Activated CD8-positive, alpha-beta memory T cell treated with anti-CD3 and anti-CD28 coated beads for 48 hours (primary cell): ENCODE measurements at places on chromosomes 4 and X.

- DNase-seq = no peak
Observed at GRCh38 chrX:149950681-149951080, 12.4 kb upstream of the EOLA2 start.

DNA sequence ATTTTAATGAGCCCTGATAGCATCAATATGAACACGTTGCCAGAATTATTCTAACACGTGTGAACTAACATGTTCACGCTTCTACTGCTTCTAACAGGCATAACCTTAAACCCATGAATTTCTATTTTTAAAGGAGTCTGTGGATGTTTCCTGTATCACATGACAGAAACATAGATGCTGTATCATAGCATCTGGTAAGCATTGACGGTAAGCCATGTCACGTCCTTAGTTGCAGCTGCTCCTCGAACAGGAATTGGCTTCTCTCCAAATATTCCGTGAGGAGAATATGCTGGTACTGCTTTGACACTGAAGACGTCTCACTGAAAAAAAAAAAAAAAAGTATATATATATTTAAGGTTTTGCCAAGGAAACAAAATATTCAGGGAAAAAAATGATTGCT, 105.1 kb upstream of the MXRA5 start:
- no peak for DNase-seq

DNA sequence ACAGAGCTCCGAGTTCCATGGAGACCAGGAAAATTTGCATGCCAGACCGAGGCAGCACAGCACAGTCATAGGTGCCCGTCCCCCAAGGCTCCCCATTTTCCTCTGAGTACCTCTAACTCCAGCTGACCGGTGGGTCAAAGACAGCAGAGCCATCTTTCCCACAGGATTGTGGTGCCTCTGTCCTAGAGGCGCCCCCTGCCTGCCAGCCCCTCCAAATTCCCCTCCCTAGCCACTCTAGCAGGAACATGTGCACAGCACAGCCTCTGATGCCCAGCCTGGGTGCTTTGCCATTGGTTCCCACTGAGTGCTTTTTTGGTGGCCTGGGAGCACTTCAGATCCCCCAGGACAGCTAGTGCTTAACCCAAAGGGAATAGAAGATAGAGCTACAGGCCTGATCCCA, 368.5 kb upstream of the PABPC5 start:
- no peak for DNase-seq

DNA sequence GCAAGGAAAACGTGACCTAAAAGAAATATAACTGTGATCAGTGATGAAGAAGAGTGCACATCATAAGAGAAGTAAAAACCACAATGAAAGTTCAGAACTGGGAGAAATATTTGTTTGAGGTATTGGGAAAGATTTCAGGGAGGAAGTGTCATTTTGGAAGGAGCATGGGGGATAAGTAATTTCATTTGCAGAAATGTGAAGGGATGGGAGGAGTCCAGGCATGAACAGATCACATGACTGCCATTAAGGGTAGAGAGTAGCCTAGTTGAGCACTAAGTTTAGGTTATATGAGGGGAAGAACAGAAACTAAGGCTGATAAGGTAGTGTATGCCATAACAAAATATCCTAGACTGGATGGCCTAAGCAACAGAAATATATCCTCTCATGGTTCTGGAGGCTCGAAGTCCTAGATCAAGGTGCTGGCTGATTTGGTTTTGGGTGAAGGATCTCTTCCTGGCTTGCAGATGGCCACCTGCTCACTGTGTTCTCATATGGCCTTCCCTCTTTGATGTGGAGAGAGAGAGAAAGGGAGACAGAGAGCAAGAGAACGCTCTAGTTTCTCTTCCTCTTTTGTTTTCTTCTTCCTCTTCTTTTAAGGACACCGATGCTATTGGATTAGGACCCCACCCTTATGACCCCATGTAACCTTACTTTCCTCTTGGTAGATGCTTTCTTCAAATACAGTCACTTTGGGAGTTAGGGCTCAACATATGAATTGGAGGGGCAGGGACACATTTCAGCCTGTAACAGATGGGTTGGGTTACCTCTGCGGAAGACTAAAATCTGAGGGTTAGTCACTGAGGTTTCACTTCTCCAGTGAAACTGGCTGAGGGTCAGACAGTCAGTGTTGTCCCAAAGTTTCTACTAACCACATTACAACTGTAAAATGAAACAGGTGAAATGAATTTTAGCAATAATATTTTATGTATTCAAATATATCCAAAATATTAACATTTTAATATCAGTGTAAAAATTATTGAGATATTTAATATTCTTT, 77.9 kb downstream of the EGF start:
- DNase-seq = no peak

DNA sequence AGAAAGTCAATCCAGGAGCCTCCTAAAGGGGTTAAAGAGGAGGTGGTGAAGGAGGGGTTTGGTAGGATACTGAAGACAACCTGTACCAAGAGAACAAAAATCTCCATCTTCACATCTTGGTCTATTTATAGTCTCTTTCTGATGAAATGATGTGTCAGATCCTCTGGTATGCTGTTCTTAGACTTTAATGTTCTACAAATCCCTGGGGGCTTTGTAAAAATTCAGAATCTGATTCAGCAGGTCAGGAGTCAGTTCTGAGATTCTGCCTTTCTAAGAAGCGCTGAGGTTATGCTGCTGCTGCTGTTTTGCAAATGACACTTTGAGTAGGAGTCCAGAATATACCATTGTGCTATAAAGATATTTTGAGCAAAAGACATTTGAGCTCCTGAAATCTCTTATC, 172.9 kb upstream of the GLRA2 start:
- DNase-seq = no peak

- DNase-seq = no peak
Observed at GRCh38 chr4:149045731-149046130, 603.5 kb upstream of the NR3C2 start.

DNA sequence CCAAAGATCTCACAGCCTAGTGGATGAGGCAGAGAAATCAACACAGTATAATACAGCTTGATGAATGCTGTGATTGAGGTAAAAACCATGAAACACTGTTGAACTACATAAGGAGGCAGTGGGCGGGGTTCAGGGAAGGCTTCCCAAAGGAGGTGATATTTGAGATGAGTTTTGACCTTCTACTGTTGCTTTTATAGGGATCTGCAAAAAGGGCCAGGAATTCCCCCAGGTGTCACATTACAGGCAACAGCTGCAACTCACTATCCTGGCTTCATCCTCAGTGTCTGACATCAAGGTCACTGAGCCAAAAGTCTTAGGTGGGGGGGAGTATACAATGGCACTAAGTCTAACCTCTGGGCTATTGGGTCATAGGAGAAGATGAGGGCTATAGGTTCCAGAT, 185.7 kb upstream of the NRK start:
- no peak for DNase-seq

GRCh38 chr4:68361146-68361589, 11.3 kb upstream of the YTHDC1 start:
- no peak for DNase-seq

DNA sequence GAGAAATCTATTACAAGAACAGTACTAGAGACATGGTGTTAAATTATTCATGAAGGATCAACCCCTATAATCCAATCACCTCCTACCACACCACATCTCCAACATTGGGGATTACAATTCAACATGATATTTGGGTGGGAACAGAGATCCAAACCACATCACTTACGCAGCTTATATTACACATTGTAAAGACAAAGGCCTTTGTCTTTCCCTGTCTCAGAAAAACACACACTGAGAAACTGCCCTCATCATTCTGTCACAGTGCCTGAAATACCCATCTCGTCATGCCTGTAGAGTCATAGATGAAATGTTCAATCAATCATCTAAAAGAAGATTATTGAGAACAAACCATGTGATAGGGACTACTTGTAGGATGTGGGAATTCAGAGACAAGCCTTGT, 558.8 kb upstream of the GRIA3 start:
- no peak for DNase-seq

GRCh38 chr4:97317201-97317600, 826.1 kb downstream of the STPG2 start:
- DNase-seq = no peak

- DNase-seq = no peak
Observed at GRCh38 chr4:23382879-23383278, 507.0 kb downstream of the PPARGC1A start.

DNA sequence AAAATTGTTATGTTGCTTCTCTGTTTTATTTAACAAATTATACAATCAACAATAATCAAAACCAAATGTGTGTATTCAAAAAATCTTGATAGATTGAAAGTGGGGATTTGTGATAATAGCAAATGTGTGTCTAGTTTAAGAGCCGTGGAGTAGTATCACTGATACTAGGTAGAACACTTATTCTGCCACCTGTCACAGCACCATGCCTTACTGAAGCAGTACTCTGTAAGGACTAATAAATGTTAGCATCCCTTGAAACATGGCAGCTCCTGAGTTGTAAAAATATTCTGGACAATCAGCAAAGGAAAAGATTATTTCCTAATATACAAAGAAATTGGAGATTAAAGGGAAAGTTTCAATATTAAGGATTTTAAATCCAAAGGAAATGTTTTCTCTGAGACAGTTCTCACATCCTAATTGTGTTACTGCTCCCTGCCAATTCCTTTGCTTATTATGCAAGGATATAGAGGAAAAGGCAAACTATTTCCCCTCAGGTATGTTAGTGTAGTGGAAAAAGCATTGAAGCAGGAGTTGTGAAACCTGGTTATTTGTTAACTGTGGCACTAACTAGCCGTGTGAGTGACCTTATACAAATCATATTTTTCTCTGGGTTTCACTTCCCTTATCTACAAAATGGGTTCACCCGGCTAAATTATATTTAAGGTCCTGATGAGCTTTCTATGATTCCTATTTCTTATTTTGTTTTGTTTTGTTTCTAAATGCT, 303.1 kb downstream of the ARHGAP24 start:
- no peak for DNase-seq

DNA sequence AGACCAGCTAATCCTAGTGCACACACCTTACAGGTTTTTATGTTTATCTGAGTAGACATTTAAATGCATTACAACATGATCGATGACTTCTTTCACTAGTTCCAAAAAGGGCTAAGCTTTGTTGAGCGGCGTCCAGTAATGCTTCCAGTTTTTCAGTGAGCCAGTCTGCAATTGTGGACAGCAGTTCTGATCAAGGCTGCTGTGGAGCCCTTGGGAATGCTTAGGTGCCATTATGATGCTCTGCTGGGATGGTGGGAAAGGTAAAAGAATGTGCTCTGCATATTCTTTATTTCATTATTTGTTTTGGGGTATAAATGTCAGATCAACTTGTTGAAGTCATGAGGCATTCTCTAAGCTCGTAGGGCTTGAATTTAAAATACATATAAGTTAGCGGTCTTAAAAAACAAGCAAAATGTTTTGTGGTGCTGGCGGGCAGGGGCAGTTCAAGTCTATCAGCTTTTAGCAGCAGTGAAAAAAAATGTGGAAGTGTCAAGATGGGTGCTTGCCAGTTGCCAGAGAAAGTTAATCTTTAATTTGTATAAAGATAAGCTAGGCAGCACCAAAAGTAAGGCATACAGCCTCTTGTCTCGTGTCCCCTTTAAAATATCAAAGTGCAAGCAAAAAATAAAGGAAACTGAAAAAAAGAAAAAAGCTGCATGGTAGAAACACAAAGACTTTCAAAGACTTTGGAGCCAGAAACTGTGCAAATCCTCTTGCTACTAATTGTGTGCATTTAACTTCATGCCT, 5.8 kb downstream of the MID1IP1 start:
- no peak for DNase-seq

DNA sequence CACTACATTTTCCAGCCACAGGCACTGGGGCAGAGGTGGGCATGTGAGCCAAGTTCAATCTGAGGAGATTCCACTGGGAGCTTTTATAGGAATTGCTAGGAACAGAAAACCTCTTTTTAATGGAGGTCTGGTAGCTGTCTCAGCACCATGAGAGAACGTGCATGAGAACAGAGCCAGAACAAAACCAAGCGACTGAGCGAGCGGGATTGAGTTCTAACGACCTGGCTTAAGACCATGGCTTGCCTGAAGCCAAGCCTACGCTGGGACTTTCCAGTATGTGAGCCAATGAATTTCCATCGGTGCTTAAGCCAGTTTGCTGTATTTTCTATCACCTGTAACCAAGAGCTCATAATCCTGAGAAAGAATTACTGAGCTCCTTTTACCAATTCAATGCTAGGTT, 183.7 kb downstream of the NR3C2 start:
- DNase-seq = no peak

DNA sequence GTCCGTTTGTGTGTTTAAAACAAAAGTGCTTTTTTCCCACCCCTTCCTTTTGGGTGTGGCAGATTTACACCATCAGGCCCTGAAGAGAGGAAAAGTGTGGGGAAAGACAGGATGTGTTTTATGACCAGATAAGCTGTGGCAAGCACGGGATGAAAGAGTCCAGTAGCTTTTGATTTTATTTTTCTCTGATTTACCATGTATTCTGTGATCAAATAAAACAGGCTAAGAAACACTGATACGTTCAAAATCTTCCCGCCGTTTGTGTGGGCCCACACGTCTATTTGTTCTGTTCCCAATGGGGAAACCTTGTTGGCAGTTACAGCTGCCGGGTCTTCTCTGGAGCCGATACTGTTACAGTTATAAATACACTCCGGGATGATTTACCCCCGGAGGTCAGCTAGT, 10.8 kb downstream of the LRP2BP start:
- no peak for DNase-seq

GRCh38 chr4:37794056-37794455, 32.4 kb upstream of the PGM2 start:
- no peak for DNase-seq

DNA sequence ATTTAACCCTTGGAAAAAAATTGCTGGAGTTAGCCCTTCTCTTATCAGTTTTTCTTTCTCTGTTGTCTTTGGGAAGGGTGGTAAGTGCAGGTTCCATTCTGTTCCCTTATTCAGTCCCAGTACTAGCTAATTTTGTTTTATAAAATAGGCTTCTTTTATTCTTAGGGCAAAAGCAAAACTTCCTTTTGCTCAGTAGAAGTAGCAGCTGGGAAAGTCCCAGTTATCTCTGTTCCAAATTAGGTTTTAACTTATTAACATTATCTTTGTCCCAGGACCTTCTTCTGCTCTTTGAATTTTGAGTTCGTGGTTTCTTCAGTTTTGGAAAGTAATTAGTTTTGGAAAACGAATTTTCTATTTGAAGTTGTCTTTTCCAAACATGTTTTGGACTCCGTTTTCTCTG, 61.1 kb downstream of the BANK1 start:
- DNase-seq = no peak

- no peak for DNase-seq
Observed at GRCh38 chr4:5654791-5655190, 53.6 kb downstream of the EVC2 start.

DNA sequence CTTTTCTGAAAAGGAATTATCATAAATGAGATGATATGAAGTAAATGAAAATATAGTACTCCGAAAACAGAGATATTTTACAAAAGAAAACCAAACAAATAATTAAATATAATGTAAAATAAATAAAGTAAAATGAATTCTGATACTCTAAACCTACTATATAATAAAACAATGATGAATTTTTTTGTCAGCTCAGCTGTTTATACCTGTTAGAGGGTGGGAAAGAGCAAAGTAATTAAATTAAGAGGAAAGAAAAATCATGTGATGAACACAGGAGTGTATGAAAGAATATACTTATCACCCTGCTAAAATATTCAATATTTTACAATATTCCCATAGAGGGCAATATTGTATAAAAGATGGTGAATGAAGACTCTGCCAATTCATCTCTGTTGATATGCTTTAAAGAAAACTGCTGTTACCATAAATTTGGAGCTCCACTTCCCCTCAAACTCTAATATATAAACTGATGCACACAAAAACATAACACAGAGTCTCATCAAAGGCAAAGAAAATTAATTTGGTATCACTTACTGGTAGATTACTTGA, 6.5 kb upstream of the NDST4 start:
- DNase-seq = no peak

GRCh38 chr4:61489927-61490326, 289.8 kb downstream of the ADGRL3 start:
- no peak for DNase-seq
